GM13977 (cell line): ENCODE measurements at places on chromosomes 2 and 18.
A peak's percentile ranks its signal among the peaks of the same experiment; 100 is the strongest.

DNA sequence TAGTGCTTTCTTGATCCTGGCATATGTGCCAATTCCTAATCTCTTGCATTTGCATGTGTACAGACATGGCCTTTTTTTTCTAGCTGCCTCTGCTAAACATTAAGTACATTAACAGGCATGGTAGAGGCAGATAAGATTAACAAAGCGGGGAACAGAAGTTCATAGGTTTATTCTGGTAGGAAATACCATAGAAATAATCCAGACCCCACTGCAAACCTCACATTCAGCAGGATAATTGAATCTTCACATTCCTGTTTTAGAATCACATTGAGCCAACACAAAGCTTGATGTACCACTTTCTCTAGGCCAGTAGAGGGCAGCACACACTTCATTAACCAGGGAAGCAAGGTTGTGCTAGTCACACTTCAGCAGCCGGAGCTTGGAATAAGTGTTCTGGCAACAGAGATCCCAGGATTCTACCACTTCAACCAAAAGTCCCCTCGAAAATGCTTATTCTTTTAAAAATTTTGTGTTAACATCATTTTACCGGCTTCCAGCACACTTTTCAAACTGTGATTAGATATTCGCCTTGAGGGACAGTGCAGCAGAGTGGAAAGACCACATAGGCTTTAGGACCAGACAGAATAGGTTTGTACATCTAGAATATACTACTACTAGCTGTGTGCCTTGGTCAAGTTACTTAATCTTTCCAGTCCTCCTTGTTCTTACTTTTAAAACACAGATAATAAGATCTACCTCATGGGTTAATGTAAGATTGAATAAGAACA, 420.2 kb upstream of the CHST9 start:
- peak; percentile 22 for DNase-seq

DNA sequence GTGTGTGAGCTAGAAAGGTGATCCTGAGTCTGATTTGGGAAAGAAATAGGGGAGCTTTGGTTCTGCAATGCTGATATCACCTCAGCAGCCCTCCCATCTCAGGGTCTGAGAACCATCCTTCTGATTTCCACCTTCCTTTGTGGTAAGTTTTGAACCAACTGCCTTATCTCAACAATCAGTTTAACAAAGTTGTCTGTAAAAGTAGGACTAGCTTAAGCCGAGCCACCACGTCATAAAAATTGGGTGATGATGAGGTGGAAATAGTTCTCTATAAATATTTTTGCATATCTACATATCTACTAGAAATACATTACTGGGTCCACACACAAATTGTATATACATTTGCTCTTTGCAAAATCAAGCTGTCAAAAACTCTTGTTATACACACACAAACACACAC, 1.1 kb downstream of the SULT1C4 start:
- DNase-seq, result no peak

DNA sequence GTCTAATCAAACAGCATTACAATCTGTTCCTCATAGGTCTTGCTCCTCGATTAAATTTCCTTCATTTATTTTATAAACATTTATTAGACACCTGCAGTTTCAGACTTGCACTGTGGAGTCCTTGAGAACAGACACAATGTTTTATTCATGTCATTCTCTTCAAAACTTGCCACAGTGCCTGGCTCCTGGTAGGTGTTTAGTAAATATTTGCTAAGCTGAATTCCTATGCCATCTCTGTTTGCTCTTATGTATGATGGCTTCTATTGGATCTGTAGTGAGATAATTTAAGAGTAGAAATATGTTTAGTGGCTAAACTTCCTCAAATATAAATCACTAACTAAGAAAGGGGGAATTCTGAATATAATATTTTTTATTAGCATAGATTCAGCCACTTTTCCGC, 61.4 kb downstream of the LRATD1 start:
- no peak for DNase-seq

DNA sequence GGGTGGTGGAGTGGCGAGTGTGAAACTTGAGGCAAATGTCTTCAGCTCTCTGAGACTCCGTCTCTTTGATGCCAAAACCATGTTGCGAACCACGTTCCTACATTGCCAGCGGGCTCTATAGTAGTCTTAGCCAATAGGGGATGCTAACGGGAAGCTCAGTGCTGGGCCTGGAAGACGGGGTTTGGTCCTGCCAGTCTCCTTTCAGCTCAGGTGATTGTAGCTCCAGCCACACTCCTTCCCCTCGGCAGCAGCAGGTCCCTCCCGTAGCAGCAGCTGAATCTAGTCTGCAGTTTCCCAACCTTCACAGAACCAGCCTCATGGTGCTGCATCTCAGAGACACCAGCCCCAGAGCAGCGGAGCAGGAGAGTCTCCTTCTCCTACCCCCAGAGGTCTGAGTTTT, 109.7 kb downstream of the TFCP2L1 start:
- DNase-seq, result no peak

GRCh38 chr2:120929829-120930228, 194.2 kb downstream of the GLI2 start:
- DNase-seq, result no peak

- DNase-seq, result no peak
Measured at GRCh38 chr18:59498506-59499086, 139.5 kb upstream of the LMAN1 start.

DNA sequence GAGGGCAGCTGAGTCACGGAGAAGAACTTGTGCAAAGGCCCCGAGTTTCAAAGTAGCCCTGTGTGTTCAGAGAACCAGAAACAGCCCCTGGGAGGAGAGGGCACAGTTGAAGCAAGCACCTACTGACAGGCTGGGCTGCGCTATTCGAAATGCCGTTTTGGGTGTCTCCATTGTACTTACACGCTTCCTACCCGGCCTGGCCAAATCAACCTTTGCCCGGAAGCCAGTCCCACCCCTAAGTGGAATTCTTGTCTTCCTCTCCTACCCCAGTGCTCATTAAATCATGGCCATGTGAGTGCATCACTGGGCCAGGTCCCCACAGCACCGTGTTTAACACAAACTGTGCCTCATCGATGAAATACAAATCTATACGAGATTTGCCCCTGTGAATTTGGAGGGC, 6.0 kb downstream of the DIPK1C start:
- no peak for DNase-seq

GRCh38 chr2:66865161-66865560, 430.2 kb downstream of the MEIS1 start:
- no peak for DNase-seq

GRCh38 chr2:18871430-18871829, 282.1 kb upstream of the NT5C1B start:
- DNase-seq, result no peak

DNA sequence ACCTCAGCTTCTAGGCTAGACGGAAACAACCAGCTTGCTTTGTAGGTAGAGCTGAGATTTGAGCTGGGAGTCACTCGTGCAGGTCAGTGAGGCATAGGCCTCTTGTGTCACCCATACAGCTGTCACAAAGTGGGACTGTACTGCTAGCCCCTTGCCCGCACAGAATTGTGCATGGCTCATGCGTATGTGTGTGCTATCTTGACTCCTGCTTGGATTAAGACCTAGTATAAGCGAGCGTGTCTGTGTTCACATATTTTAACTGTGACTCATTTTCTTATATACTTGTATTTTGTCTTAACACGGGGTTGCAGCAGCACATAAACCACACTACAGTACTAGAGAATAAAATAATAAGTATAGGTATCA, 20.1 kb downstream of the CEP68 start:
- no peak for DNase-seq

DNA sequence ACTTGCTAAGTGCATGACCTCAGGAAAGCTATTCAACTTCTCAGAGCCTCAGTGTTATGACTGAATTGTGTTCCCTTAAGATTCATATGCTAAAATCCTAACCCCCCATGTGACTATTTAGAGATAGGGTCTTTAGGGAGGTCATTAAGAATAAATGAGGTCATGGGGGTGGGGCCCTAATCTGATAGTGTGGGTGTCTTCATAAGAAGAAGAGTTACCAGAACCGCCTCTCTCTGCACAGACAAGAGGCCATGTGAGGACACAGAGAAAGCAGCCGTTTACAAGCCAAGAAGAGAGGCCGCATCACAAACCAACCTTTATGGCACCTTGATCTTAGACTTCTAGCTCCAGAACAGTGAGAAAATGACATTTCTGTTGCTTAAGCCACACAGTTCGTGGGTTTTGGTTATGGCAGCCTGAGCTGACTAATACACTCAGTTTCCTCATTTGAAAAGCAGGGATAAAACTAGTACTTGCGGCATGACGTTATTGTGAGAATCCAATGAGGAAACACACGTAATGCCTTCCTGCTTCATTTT, 9.9 kb downstream of the SH2D6 start:
- no peak for DNase-seq
